ENCODE measurements at places on chromosomes 11 and 22. TPM values are rescaled to one million over a fixed set of nuclear protein-coding genes. Genes with fewer than 3 reads are reported as not detected.

MFNG gene
- total RNA-seq, result 8.0 TPM

YPEL1 gene
- 2.4 TPM for total RNA-seq

MMP10 gene
- not detected for total RNA-seq

MYRF gene
- total RNA-seq, result 15.9 TPM

SULT4A1 gene
- not detected for total RNA-seq

SORL1 gene
- 133 TPM for total RNA-seq

TSGA10IP gene
- not detected for total RNA-seq

FAM111B gene
- total RNA-seq, result 0.23 TPM

ANGPTL5 gene
- total RNA-seq, result not detected

DNA sequence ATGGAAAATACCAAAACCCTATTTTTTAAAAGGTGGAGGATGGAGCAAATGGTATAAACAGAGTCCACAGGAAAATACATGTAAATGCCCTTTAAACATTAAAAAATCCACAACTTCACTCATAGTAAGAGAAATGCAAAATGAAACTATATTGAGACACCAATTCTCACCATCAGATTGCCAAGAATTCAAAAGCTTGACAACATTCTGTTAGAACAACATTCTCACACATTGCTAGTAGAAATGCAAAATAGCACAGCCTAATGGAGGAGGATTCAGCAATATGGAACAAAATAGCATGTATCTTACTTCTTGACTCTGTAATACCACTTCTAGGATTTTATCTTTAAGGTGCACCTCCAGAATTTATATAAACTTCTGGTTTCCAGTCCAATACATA is 351.8 kb downstream of the NXPE2 start:
- no peak for DNase-seq

DNA sequence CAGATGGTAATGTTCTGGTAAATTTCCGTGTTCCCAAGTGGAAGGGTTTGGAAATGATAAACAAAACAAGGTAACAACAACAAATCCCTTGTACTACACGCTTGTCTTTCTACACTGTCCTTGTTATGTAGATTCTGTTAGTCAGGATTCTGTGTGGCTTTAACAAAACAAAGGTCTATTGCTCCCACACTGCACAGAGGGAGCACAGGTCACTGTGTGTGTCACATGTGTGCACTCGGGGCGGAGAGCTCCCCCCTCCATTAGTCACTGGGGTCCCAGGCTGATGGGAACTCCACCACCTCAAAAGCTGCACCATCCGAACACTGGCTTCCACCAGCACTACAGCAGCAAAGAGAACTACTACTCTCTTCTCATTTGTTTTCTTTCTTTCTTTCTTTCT is 227.9 kb downstream of the NTM start:
- no peak for DNase-seq

DNA sequence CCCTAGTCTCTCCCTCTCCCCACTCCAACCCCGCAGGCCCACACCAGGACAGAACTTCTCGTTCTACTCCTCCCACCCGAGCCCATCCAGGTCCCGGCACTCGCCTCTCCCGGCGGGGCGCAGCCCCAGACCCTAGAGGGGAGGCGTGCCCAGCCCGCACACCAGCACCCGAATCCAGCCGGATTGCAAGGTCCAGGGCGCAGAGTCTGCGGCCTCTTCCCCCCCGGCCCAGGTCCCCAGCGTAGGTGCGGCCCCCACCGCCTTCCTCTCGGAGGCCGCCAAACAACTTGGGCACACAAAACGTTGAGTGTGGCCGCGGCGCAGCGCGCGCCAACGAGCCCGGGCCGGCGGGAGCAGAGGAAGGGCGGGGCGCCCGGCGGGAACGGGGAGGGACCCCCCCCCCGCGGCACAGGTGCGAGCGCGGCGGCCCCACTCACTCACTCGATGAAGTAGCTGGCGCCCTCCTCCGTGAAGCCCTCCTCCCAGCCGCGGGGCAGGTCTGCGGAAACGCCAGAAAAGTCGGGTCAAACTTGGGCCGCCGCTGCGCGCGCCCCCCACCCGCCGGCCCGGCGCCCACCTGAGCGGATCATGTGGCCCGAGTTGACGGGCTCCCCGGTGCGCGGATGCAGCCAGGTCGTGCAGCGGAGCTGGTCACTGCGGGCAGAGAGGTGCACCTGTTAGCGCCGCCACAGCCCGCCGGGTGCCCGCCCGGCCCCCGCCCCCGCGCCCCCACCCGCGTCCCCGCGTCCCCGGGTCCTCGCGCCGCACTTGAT is 480 bp downstream of the PLEKHA7 start:
- DNase-seq, result peak; percentile 57

DNA sequence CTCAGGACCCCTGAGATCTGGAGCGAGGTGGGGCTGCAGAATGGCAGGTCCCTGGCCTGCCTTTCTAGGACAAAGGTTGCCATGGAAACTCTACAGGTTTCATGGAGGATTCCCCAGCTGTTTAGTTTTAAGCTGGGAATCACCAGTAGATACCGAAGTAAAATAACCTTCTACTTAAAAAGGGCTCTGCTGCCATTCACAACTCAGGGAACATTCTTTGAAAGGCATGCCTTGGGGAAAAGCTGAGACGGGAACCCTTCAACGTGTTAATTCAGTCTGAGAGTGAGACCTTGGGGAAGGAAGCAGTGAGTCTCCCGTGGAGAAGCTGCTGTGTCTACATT is 493.3 kb downstream of the BRD1 start:
- no peak for DNase-seq

GRCh38 chr11:26229257-26229656 is 102.7 kb upstream of the ANO3 start:
- DNase-seq, result no peak

DNA sequence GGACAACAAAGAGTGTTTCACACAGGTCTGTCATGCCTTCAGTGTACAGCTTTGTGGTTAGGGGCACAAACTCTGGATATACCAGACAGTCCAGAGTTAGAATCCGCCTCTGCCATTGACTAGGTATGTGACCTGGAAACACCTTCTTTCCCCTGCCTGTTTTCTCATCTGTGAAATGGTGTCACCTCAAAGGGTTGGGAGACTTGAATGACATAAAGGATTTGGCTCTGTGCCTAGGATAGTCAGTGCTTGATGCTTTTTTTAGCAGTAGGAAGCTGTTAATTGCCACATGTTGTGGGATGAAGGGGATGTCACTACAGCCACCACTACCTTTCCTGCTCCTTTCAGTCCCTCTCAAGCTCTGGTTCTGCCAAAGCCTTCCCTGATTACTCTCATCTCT is 17.4 kb upstream of the LRRC55 start:
- DNase-seq, result no peak

DNA sequence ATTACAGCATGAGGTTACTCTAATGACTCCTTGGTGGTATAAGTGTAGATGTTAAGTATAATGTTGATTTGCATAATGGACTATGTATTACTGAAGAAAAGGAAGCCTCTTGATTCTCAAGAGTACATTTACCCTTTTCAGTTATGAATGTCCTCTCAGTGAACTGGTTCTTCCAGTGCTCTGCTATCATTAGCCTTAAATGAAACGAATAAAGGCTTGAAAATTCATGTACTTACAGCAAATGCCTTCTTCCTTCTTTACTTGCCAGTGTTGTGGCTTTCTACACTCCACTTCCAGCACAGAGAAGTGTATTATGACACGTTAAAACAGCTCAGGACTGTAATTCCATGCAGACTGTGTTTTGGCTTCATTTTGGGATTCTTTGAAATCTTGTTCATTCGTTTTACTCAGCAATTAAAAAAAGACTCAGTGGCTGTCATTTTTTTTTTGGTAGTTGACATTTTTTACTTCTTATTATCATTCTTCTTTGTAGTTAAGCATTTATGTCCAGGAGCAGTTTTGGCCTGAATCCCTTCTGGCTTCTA is 96.9 kb downstream of the MTMR3 start:
- no peak for DNase-seq

- no peak for DNase-seq
Measured at GRCh38 chr11:74092425-74092824, 78.4 kb downstream of the C2CD3 start.

DNA sequence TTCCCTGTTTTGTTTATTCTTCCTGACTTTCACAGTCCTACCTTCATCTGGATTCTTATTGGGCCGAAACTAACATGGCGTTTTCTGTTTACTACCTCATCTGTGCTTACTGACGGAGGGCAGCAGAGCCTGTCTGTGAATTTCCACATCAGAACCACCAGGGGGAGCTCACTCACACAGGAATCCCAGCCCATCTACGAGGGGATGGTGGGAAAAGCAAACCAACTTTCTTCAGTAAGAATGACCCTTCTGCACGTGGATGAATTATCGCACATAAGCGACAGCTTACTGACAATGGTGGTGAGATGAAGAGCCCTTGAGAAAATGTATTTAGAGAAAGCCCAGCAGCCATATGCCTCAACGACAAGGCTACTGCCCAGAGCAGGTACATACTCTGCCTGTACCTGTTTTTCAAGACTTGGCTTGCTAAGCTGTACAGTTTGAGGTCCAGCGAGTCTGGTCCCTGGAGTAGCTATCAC is 42.5 kb downstream of the LARGE2 start:
- DNase-seq, result peak; percentile 59

DNA sequence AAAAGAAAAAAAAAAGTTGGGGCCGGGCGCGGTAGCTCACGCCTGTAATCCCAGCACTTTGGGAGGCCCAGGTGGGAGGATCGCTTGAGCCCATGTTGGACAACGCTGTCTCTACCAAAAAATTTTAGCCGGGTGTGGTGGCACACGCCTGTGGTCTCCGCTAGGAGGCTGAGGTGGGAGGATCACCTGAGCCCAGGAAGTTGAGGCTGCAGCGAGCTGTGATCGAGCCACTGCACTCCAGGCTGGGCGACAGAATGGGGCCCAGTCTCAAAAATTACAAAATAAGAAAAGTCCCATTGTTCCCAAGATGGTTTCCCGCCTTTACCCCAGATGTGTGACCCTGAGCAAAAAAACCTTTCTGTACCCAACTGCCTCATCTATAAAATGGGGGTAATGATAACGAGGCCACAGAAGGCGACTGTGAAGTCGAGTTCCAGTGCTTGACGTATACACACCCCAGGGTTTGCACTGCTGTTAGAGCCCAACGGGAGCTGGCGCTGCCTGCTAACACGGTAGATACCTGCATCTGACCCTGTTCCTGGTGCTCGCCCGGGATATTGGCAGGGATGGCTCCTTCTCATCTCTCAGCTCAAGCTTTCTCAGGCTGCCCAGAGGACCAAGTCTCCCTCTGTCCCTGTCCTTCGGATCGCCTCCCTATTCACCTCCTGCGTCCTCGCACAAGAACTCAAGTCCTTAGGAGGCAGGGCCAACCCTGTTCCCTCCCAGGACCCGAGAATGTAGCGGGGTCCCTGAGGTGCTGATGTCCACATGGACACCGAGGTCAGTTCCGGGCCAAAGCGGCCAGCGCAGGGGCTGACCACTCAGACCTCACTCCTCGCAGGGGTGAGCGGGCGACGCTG is 1.1 kb upstream of the RPLP2 start:
- no peak for DNase-seq

GRCh38 chr11:58186938-58187337 is 1.9 kb upstream of the OR9Q2 start:
- DNase-seq, result no peak

DNA sequence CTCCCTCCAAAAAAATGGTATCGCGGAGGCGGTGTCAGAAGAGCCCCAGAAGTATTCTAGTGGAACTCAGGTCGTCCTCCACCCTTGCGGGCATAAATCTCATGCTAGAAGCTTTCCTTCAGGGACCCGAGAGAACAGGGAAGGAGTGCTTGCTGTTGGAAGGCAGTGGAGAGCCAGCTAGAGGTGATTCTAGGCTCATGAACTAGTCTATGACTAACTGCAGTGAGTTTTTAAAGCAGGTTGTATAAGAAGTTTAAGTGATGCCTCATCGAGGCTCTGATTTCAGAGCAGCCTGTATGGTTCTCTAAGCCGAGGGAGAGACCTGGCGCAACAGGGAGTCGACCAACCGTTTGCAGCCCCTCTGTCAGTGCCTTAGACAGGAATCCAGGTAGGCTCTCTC is 85.7 kb downstream of the TBC1D22A start:
- no peak for DNase-seq

DNA sequence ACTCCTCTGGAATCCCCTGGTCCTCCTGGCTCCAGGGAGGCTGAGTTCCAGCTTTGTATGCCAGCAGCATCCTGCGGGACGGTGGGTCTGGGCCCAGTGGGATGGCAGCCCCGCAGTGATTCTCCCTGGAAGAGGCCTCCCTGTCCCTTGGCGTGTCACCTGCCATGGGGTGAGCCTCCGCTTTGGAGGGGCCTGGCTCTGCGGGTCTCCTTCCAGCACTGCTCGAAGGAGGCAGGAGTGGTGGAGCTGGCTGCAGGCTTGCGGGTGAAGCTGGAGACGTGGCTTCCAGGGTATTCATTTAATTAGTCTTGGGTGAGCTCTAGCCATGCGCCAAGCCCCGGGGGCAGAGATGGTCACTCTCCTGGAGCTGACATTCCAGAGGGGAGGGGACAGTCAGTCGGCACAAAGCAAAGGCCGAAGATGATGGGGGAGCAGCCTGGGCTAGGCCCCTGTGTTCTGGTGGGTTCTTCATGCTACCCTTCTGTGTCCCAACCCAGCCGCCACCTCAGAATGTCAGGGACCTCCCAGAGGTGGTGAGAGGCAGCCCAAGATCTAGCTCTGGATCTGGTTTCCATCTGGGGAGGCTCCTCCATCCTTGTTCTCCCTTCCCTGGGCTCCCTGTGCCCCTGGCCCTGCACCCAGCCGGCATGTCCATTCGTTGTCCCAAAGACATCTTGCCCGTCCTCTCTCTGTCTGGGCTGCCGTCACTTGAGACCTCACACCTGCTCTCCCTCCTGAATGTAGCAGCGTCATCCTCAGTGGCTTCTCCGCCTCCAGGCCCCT is 1332.5 kb downstream of the BRD1 start:
- no peak for DNase-seq

- DNase-seq, result no peak
Measured at GRCh38 chr11:122154994-122155393, 39.0 kb upstream of the BLID start.

DNA sequence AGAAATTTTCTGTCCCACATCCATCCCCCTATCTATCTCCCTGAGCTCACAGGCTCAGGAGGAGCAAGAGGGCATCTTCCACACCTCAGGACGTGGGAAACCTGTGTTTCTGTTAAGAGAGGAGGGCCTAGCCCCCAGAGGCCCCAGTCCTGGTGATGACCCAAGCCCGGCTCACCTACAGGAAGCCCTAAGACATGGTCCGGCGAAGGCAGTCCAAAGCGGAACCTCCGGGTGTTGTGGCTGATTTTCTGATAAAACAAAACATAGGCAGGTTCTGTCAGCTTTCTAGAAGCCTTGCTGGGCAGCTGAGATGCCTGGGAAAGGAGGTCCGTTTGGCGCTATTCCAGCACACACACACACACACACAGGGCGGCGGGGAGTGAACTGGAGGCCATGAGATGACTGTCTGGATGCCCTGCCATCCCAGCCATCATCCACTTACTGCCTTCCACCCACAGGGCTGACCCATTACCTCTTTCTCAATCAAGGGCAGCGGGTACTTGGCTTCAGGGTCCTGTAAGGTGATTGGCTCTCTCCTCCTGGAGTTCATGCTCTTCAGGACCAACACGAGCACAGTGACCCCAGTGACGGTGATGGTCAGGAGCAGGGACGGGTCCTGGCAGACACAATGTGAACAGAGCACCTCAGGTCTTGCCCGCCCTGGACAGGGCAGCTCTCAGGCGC is 882 bp downstream of the CYB5R2 start:
- peak; percentile 85 for DNase-seq

- DNase-seq, result no peak
Measured at GRCh38 chr22:19565382-19566278, 41.4 kb upstream of the CLDN5 start.
